Posterior cingulate gyrus (tissue), 11 donors: ENCODE measurements at places on chromosomes 16 and 17.

- DNase-seq: no peak
Measured at GRCh38 chr16:12434567-12434966, 369.1 kb downstream of the CPPED1 start.

DNA sequence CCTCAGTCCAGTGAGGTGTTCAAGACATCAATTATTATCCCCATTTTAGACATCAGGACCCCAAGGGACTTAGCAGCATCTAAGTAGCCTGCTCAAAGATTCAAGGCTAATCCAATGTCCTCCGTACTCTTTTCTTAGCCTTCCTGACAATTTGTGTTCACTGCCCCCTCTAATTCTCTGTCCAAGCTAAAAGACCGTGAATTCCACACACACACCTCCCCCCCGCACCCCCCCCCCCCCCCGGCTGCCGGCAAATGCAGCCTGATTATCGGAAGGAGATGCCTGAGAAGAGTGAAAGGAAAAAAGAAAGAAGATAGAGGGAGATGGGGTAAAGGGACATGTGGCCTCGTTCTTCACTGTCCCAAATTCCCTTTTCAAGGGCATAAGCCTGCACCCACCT, 58.1 kb upstream of the NLK start:
- DNase-seq: no peak

- DNase-seq: no peak
Measured at GRCh38 chr17:41402161-41402560, 4.8 kb upstream of the KRT31 start.

DNA sequence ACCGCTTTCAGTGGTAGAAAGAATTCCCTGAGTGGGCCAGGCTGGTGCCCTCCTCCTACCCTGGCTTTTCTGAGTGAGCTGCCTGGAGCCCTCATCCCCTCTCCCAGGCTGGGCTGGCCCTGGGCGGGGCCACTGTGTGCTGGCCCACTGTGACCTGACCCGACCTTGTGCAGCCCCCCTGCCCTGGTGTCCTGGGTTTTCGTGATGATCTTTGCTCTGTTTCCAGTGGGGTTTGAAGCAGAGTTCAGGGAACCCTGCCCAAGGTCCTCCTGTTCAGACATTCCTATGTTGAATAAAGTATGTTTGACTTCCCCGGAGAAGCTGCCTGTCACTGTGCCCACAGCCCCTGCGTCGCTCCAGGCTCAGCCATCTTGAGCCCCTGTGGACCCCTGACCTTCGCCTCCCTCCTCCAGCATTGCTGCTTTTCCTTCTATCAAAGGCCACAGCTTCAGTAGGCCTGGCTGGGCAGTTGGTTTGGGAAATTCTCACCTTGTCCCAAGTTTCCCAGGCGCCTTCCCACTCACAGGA, 13.7 kb upstream of the NAGLU start:
- DNase-seq: peak; percentile 63
